ENCODE measurements at places on chromosomes 4 and X. TPM values are rescaled to one million over a fixed set of nuclear protein-coding genes. Genes with fewer than 3 reads are reported as not detected.

CXCL3 gene
- not detected for total RNA-seq

DNA sequence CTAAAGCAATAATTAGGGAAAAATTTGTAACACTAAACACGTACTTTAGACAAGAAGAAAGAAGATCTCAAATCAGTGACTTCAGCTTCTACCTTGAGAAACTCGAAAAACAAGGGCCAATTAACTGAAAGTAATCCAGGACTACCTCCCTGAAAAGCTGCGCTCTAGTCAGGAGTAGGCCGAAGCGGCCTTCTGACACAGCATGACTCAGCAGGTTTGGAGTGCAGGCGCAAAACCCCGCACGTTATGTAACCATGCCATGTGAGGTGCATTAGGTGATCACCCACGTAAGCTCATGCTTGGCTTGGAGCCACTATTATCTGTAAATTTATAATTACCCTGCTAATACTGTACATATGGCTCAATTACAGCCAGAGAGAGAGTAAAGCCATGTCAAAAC, 52.8 kb upstream of the CCDC149 start:
- peak; percentile 23 for DNase-seq

DNA sequence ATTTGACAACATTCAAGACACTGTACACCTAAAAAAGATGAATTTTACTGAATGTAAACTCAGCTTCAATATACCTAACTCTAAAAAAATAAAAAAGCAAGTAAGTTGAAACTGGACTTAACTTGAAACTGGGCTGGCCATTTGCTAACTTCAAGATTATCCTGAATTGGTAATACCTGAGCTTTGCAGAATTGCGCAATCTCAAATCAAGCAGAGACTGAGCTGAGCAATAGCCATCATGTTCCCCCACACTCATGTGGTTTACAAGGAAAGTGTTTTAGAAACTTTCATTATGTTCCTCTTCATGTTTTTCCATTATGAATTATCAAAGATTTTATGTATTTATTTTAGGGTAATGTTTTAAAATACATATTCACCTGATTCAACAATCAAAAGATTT, 38.7 kb downstream of the ANXA5 start:
- no peak for DNase-seq

GRCh38 chr4:134628066-134628465, 426.5 kb upstream of the PABPC4L start:
- no peak for DNase-seq

L1CAM gene
- 37.1 TPM for total RNA-seq

GRCh38 chr4:19915276-19915675, 336.4 kb upstream of the SLIT2 start:
- no peak for DNase-seq

GRCh38 chr4:114279711-114280110, 300.3 kb upstream of the ARSJ start:
- DNase-seq: no peak

SLC25A5 gene
- 59.0 TPM for total RNA-seq

DNA sequence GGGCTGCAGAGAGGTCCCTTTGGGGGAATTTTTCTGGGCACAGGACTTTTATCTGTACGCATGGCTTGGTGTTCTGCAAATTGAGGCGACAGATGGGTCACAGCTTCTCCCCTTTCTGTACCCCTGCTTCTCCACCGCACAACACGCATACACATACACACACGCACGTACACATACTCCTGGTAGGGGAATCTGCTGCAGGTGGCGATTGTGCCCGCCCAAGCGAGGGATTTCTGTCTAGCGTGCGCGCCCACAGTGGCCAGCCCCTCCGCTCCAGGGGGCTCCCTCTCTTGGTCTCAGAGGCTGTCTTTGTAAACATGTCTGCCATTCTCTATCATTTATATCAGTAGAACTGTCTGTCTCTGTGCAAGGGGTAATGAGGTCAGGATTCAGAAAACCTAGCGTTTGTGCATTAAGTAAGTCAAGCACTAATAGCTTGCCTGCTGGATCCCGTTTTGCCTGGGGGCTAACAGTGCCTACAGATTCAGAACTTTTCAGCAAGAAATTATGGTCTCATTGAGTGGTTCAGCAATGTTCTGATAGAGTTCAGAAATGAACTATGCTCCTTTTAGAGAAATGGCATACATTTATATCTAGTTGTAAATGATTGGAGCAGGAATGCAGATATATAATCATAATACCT, 2.2 kb downstream of the GRID2 start:
- DNase-seq: no peak

GRCh38 chrX:136880003-136880451, 498 bp downstream of the RBMX start:
- DNase-seq: peak; percentile 19

SPANXB1 gene
- total RNA-seq: not detected

TBC1D8B gene
- total RNA-seq: 6.2 TPM

GRCh38 chr4:186260117-186260503, 5.9 kb upstream of the F11 start:
- no peak for DNase-seq

DNA sequence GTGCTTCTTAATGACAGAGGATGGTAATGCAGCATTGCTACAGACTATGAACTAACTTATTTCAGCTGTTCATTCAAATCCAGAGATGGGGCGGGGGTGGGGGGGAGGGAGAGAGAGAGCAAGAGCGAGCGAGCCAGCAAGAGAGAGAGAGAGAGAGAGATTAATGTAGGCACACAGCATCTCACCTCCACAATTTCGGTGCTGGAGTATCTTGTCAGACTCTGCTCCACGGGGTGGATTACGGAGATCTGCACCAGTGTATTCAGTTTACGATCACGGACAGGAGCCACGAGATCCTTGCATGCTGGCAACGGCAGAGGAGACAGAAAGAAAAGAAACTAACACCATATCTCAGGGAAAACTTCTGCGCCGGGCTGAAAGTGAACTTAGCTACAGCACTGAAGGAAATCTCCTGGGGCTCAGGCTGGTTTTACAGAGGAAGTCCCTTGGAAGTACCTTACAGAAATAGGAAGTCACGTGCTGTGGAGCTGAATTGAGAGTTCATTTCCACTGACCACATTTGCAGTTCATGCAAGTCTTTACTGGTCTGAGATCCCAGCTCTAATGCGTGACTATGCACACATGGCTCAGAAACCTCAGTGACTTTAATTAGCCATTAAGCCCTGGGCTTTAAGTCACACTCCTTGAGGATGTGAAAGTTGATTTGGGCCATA, 440.9 kb downstream of the INPP4B start:
- DNase-seq: peak; percentile 85

GRCh38 chr4:118395057-118395644, 42.3 kb upstream of the PRSS12 start:
- DNase-seq: no peak

- no peak for DNase-seq
These were observed 3.5 kb upstream of the DDX60L start for GRCh38 chr4:168483811-168484210.

GRCh38 chr4:185249105-185249504, 39.7 kb downstream of the SNX25 start:
- DNase-seq: no peak

GRCh38 chr4:83150653-83151330, 36.3 kb upstream of the PLAC8 start:
- no peak for DNase-seq

DNA sequence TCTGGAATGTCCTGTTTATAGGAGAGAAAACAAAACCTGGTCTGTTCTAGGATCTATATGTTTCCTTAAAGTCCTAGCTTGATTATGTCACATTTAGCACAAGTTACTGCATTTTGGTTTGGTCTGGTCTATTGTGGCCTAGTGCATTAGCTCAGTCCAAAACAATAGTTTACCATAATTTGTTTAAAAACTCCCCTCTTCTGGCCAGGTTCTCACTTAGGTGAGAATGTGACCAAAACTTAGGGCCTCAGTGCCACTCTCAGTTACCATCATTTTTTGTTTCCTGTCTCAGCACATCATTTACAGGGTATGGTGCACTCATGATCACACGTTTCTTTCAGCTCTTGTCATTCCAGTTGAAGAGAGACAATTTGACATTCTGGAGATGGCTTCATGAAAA, 378.5 kb downstream of the KLHL4 start:
- DNase-seq: no peak

SLC9B1 gene
- not detected for total RNA-seq

- DNase-seq: no peak
These were observed 2.9 kb downstream of the PF4 start for GRCh38 chr4:73978886-73979285.

RPGR gene
- total RNA-seq: not detected

- DNase-seq: no peak
These were observed 206.4 kb downstream of the LDB2 start for GRCh38 chr4:16692046-16692445.

SHROOM4 gene
- 3.3 TPM for total RNA-seq

- no peak for DNase-seq
These were observed 27.3 kb upstream of the CHRNA9 start for GRCh38 chr4:40307627-40308497.

GRCh38 chr4:20219521-20219920, 32.2 kb upstream of the SLIT2 start:
- DNase-seq: no peak

DNA sequence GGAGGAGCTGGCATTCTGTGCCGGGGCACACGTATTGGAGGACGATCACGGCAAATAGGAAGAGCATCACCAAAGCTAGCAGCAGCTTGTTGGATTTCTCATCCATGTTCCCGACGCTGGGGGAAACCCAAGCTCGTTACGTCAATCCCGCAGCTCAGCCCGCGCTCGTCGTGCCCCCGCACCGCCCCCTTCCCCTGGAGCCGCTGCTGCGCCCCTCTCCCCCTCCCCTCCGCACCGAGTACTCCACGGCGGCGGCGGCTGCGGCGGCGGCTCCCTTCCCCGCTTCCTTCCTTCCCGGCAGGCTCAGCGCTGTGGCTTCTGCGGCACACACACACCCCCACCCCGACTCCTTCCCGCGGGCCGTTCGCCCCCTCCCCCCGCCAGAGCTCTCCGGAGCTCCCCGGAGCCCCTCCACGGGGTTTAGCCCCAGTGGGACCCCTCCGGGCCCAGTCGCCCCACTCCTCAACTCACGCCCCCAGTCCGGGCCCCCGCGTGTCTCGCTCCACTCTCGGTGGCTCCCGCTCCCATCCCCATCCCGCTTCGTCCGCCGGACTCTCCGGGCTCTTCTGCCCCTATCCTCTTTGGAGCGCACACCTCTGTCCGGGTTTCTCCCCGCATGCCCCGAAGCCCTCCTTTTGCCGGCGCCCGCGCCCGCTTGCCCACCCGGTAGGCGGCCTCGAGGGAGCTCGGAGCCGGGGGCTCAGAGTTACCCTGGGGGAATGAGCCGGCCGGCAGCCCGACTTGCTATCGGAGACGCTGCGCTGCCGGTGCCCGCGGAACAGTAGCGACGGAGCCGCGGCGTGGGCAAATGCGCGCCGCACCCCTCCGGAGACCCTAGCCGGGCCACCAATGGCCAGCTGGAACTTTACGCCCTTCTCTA, 978 bp downstream of the HS6ST2 start:
- DNase-seq: no peak

DNA sequence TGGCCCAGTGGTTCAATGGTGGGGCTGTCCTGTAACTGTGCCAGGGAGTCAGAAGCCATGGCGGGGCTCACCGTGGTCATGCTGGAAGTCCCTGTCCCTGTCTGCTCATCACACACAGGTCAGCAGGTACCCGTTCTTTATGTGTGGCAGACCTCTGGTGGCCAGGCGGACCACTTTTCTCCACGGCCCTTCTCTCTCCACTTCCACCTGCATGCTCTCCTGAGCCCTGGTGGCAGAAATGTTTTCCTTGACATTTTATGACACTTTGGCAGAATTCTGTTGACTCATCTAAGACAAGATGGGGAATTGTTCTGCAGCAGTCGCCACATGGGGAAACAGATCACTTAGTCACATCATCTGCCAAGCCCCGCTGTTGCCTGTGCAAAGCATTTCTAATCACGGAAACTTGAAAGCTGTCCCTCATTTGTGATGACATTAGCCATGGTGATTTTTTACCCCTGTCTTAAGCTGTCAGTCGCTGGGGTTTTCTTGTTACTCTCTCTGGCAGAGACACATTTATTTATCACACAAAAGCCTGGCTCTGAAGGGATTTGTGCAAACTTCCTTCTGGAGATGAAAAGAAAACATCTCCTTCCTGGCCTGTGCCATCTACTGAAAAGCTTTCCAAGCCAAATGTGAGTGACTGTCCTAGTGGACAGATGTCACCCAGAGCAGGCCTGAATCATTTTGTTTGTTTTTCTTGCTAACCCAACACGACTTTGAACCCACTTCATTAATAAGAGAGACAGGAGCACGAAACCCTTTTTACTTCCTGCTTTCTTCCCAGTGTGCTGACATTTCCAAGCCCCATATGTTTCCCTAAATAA, 38.8 kb upstream of the STIM2 start:
- DNase-seq: peak; percentile 64

GAGE2A gene
- total RNA-seq: not detected

FAM47E gene
- total RNA-seq: not detected

AFP gene
- total RNA-seq: 25.5 TPM

C4orf46 gene
- 7.7 TPM for total RNA-seq

DNA sequence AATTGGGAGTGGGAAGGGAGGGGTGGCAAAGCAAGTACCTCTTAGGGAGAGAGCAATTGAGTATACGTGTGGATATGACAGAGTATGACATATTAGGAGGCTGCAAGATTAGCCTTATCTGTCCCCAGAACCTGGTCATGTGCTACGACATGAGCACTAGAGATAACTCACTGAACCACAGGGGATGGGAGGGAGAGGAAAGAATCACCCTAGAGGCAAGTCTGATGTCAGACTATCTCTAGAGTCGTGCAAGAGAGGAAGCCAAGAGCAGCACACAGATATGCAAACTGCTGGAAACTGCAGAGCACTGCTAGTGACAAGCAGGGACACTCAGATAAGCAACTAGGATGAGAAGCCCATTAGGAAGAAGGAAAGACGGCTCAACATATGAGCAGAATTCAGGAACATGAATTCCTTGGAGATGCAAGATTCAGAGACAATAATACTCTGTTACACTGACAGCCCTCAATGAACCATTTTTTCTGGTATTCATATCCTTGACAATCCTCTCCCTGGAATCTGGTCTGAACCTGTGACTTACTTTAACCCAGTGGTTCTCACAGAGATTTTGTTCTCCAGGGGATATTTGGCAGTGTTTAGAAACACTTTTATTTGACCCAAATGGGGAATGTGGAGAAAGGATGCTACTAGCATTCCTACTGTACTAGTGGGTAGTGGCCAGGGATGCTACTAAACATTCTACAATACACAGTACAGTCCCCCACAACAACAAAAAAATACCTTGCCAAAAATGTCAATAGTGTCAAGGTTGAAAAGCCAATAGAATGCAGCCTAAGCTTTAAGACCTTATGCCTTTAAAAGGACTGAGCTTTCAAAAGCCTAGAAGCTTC, 84.0 kb upstream of the BMP2K start:
- no peak for DNase-seq

- DNase-seq: no peak
These were observed 1496.1 kb upstream of the IGFBP7 start for GRCh38 chr4:58606303-58606702.

UGT2B15 gene
- not detected for total RNA-seq

GRCh38 chr4:2127609-2128332, 68.6 kb downstream of the NAT8L start:
- no peak for DNase-seq

GRCh38 chr4:188989371-188989770, 850.1 kb downstream of the TRIML1 start:
- DNase-seq: peak; percentile 79

DNA sequence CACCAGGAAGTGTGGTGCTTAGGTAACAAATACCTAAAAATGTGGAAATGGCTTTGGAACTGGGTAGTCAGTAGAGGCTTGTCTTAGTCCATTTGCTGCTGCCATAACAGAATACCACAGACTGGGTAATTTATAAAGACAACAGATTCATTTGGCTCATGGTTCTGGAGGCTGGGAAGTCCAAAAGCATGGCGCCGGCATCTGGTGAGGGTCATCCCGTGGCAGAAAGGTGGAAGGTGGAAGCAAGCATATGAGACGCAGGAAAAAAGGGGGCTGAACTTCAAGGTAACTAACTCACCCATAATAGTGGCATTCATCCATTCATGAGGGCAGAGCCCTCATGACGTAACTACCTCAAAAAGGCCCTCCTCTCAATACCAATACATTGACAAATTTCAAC, 6.6 kb downstream of the FAM3A start:
- no peak for DNase-seq

Measured in Caki2 (cell line).